ENCODE measurements at places on chromosomes 3 and 15.

DNA sequence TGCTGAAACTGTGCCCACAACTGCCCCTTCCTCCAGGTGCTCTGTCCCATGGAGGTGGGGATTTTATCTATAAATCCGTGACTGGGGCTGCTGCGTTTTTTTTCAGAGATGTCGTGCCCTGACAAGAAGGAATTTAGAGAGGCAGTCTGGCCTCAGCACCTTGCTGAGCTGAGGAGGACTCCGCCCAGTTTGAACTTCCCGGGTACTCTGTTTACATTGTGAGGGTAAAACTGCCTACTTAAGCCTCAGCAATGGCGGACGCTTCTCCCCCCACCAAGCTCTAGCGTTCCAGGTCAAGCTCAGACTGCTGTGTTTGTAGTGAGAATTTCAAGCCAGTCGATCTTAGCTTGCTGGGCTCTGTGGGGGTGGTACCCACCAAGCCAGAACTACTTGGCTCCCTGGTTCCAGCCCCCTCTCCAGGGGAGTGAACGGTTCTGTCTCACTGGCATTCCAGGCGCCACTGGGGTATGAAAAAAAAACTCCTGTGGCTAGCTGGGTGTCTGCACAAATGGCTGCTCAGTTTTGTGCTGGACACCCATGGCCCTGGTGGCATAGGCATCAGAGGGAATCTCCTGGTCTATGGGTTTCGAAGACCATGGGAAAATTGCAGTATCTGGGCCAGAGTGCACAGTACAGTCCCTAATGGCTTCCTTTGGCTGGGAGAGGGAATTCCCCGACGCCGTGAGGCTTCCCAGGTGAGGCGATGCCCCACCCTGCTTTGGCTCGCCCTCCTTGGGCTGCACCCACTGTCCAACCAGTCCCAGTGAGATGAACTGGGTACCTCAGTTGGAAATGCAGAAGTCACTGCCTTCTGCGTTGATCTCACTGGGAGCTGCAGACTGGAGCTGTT lies 68.5 kb upstream of the SGO1 start:
- DNase-seq = no peak

DNA sequence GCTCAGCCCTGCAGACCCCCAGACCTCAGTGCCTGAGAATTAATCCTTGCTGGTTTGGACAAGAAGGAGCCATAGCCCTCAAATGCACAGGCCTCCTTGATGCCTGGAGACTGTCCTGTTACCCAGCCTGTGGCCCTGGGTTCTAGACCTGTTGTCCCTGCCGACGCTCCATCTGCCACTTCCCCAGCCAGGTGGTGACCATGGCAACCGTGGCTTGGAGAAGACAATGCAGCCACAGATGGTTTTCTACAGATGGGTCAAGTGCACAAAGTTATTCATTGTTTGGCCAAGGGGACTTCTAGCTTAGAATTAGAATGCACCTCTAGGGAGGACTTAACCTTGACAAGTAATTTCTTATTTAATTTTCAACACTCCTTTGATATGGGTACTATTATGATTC lies 297.1 kb downstream of the UACA start:
- no peak for DNase-seq

- no peak for DNase-seq
Observed at GRCh38 chr15:75449585-75450306, 1.7 kb downstream of the SIN3A start.

- no peak for DNase-seq
Observed at GRCh38 chr3:106758459-106758858, 618.8 kb upstream of the CCDC54 start.

DNA sequence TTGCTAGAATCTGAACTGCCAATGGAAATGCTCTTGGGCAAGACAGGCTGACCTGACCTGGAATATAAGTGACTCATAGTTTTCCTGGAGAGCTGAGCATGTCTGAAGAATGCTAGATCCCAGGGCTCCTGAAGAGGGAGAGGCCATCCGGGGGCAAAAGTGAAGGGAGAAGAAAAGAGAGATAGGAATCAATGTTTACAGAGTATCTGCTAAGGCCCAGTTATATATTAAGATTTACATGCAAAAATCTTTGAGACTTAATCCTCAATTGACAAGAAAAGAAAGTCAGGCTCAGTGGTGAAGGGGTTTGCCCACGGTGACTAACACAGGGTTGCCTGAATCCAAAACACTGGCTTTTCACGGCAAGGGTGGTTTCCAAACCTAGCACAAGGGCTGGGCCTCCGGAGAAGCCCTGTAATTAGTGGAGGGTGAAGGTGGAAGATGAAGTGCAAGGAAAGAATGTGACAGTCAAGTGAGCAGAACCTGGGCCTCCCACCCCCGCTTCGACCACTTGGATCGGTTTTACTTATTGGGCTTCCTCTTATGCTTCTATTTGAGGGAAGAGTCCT lies 91.7 kb upstream of the FGF12 start:
- no peak for DNase-seq

Data from stimulated activated effector memory CD8-positive, alpha-beta T cell treated with anti-CD3 and anti-CD28 coated beads, Interleukin-12 subunit alpha, Interleukin-12 subunit beta, amount 100 ng/mL, for 72 hours (primary cell).